ENCODE measurements at places on chromosomes 12 and 14.

- no peak for DNase-seq
Observed at GRCh38 chr14:99568567-99569560, 35.1 kb downstream of the CCDC85C start.

- no peak for DNase-seq
Observed at GRCh38 chr12:68455691-68456345, 123.7 kb upstream of the MDM1 start.

- no peak for DNase-seq
Observed at GRCh38 chr12:117671734-117672133, 297.1 kb downstream of the KSR2 start.

GRCh38 chr14:54845641-54846040 is 57.0 kb downstream of the GCH1 start:
- DNase-seq: no peak

DNA sequence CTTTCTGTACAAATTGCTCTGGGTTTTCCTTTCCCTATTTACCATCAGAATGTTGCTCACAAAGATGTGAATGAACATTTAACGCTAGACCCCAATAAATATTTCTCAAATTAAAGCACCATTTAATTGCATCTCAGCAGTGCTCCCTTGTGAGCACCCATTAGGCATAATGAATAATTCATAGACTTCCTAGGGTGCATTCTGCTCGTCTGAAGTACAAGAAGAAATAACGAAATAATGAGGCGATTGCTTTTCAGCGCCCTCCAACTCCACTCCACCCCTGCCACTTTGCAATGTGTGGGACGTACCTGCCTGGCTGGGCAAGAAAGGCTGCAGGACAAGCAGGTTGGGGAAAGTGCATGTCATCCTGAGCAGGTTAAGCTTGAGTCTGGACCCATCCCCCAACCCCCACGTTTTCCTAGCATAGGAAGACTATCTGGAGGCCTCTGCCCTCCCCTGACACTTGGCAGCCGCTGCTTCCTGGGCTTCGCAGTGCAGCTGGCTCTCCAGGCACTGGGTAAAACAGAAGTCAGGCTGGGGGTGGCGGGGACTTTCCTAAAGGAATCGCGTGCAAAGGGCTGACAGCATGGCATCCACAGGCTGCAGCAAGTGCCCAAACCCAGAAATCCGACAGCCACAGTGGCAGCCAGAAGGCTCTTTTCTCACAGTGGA is 253.7 kb downstream of the DUSP6 start:
- DNase-seq: no peak

DNA sequence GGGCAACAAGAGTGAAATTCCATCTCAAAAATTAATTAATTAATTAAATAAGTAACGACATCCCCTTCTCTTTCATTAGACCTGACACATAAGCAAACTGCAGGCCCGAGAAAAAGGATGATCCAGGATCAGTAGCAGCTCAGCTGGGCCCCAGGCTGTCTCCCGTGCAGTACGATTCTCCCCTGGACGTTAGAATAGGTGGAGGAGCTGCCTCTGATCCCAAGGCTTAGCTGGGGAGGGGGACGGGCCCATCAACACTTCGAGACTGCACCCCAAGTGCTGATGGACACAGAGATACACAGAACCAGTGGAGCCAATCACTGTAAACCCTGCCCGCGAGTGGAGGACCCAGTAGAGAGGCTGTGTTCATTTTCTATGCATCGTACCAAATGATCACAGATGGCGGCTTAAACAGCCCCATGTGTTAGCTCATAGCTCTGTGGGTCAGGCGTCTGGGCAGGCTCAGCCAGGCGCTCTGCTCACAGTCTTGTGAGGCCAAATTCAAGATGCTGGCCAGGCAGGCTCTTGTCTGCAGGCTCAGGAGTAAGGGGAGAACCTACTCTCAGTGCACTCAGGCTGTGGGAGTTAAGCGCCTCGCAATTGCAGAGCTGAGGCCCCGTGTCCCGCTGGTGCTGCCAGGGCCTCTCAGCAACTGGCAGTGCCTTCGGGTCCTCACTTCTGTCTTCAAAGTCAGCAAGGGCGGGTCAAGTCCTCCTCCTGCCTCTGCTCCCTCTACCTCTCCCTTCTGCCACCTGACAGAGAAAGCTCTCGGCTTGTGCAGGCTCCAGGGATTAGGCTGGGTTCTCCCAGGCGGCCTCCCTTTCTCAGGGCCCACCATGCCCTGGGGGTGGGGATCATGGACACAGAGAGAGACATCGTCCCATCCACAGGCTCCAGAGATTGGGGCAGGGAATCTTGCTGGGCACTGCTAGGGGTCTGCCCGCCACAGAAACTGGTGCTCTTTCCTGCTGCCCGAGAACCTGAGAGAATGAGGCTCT is 26.4 kb downstream of the RIMBP2 start:
- no peak for DNase-seq

- no peak for DNase-seq
Observed at GRCh38 chr12:98417266-98417665, 98.1 kb upstream of the TMPO start.

- DNase-seq: no peak
Observed at GRCh38 chr12:53956914-53957536, 2.3 kb downstream of the HOXC12 start.
